ENCODE measurements at places on chromosomes 7 and 10.

DNA sequence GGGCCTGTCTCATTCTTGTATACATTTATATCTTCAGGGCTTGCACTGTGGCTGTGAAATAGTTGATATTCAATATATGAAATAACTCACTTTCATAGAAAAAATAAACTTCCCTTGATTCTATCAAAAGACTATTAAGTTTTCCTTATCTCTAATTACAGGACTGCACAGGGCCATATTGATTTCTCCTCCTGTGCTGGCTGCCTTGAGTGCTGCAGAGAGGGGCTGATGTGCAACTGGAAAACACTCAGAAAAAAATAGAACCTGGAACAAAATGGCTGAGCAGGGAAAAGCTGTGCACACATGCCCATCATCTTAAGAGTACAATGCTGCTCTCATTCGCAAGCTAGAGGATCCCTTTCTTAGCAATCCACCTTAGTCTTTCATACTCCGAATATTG, 5.9 kb upstream of the HDAC9 start:
- DNase-seq = no peak

DNA sequence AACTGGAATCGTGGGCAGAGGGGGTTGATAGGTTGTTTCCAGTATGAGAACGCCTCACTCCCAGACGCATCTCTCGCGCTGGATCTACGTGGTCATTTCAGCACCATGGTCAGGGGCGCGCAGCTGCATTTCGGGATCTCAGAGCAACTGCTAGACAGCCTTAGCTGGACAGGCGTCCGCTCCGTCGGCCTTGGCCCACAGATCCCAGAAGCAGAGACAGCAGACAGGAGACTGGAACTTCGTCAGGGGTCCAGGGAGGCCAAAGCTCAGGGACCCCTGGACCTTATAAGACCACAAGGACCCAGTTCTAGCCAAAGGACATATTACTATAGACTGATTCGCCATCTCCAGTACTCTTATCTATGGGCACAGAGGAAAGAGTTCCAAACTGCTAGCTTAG, 5.3 kb downstream of the NEUROG3 start:
- no peak for DNase-seq

- DNase-seq = no peak
Observed at GRCh38 chr7:19552576-19552975, 156.3 kb downstream of the POLR1F start.

DNA sequence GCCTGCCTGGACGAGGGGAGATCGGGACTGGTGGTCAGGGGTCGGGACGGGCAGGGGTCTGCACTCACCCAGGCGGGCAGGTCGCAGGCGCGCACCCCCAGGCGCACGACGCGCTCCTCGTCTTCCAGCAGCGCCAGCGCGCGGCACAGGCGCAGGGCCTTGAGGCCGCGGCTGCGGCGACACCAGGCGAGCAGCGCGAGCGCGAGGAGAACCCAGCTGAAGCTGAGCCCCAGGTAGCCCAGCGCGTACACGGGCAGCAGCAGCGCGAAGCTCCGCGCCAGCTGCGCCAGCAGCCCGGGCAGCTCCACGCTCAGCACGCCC, 328 bp downstream of the ESYT2 start:
- DNase-seq = no peak

DNA sequence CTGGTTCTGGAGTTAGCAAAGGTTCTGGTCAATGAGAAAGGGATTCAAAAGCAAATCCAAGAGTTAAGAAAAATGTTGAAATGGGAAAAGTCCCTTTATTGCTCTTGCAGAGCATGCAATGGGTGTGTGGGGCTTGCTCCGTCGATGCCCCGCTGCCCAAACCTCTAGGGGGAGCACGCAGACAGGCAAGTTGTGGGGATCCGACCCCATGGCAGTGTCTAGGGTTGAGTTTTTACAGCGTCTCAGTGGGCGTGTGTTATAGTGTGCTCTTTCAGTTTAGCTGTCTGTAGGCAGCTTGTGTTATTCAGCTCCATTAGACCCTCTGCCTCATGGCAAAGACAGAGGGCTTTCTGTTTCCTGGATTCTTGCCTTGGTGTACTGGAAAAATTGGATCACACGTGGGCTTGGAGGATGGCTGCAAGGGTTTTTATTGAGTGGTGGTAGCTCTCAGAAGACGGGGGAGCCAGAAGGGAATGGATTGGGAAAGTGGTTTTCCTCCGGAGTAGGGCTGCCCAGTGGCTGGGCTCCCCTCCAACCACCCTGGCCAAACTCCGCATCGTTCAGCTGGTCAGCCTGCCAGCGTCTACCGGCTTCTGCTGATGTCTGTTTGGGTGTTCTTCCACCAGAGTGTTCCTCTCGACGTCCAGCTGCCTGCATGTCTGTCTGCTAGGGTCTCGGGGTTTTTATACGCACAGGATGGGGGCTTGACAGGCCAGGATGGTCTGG, 102.3 kb upstream of the PLXDC2 start:
- no peak for DNase-seq

DNA sequence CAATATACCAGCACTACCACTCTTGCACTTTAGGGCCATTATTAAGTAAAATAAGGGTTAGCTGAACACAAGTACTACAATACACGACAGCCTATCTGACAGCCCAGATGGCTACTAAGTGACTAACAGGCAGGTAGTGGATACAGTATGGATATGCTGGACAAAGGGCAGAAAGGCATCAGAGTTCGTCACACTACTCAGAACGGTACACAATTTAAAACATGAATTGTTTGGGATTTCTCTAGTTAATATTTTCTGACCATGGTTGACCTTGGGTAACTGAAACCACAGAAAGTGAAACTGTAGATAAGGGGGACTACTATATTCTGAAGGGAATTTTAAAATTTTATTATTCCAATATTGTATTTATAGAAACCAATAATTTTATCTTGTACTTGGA, 101.3 kb upstream of the SKAP2 start:
- no peak for DNase-seq

GRCh38 chr7:43018446-43018845, 86.3 kb downstream of the MRPL32 start:
- no peak for DNase-seq

GRCh38 chr7:108808549-108809266, 239.0 kb downstream of the DNAJB9 start:
- DNase-seq = no peak

- no peak for DNase-seq
Observed at GRCh38 chr10:59741583-59741982, 11.7 kb downstream of the MRLN start.

GRCh38 chr7:121957626-121958025, 84.7 kb downstream of the PTPRZ1 start:
- no peak for DNase-seq

GRCh38 chr7:127678337-127678736, 26.3 kb downstream of the SND1 start:
- no peak for DNase-seq

GRCh38 chr10:89887406-89887805, 186.0 kb downstream of the KIF20B start:
- DNase-seq = no peak

DNA sequence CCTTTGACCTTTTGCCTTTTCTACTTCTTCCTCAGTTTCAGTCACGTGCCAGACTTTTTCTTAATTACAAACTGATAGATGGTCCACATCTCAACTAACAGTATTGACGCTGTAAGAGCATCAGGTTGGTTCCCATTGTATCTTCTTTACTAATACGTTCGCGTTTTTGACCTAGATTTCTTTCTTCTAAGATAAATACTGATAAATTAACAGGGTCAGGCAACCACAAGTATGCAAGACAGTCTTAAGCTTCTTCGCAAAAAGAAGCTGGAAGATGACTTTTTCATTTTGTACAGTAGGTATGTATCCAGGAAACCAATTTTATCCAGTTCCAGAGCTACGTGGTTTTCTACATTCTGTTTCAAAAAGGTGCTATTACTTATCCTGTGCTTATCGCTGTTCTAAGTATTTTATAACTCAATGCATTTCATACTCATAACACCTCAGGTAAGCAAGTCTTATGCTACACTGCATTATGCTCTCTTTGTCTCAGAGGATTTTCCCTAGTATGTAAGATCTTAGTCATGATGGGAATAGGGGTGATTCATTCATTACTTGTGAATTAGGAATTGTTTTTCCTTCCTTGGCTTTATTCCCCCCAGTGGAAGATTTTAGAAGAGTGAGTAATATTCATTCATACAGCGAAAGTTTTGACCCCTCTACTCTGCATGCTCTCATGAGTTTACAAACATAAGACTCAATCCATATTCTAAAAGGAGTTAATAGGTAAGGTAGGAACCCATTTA, 955 bp downstream of the DUS4L start:
- DNase-seq = no peak

- no peak for DNase-seq
Observed at GRCh38 chr7:11726001-11726793, 105.8 kb downstream of the THSD7A start.

DNA sequence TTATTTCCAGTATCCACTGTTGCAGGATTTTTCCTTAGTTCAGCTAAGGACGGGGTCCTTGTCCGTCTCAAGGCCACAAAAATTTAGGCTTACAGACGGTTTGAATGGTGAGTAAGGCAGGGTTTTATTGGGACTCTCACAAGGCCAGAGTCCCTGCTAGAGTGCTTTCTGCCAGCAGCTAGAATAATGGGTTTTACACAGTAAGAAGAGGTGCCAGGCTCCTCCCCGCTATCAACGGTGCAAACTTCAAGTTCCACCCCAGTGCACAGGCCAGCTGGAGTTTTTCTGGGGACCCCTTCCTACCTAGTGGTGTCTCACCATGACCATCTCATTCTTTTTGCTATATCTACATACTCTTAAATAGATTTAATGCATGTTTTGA, 198.5 kb upstream of the KCTD7 start:
- no peak for DNase-seq

GRCh38 chr7:55515569-55516279, 56.6 kb downstream of the VOPP1 start:
- no peak for DNase-seq

- no peak for DNase-seq
Observed at GRCh38 chr10:132993271-132994184, 51.2 kb upstream of the CFAP46 start.

DNA sequence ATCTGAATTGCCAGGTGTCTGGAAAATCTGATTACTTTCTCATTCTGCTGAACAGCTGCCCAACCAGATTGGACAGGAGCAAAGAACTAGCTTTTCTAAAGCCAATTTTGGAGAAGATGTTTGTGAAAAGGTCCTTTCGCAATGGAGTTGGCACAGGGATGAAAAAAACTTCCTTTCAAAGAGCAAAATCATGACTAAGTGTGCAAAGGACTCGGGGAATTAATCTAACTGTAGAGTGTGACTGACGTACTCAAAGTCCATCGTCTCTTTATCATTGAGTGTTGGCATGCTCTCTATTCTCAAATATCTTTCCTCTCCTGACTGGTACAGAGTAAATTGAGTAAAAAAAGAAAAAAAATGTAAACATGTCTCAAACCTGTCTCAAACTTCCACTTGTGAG, 3.3 kb downstream of the NPS start:
- no peak for DNase-seq

DNA sequence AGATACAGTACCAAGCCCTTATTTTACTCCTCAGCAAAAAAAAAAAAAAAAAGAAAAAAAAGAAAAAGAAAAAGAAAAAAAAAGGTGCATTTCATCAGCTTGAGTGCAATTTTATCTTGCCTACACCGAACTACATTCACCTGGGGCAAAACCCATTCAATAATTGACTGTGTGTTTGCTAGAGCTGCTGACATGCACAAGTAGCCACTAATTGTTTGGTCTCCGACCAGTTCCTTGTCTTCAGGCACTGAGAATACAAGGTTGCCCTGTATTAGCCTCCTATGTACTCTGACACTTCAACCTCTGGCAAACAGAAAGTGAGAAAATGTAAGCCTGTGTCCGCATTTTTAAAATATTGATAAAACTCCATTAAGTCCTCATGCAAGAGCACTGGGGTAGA, 1579.4 kb upstream of the LRRTM3 start:
- DNase-seq = no peak

GRCh38 chr7:40704172-40704571, 569.4 kb downstream of the SUGCT start:
- no peak for DNase-seq

DNA sequence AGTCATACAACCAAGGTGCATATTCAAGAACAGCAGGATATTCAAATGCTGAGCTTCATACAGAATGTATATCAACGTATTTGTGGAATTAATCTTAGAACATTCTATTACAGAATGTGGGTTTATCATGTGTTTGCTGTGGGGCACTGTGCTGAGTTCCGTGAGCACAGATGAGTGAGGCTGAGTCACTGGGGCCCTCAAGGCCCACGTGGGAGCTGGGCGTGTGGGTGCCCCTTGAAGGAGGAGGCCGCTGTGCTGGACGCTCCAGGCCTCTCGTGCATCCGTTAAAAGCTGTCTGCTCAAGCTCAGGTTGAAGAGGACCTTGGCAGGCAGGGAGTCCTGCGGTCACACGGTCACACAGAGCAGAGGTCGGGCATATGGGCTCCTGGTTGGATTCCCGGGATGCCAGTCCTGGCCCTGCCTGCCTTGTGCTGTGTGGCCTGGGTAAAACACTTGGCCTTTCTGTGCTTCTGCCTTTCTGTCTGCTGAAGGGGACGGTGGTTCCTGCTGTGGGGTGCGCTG, 70.1 kb downstream of the GLRX3 start:
- no peak for DNase-seq

- DNase-seq = no peak
Observed at GRCh38 chr10:44362866-44363711, 21.8 kb downstream of the CXCL12 start.

DNA sequence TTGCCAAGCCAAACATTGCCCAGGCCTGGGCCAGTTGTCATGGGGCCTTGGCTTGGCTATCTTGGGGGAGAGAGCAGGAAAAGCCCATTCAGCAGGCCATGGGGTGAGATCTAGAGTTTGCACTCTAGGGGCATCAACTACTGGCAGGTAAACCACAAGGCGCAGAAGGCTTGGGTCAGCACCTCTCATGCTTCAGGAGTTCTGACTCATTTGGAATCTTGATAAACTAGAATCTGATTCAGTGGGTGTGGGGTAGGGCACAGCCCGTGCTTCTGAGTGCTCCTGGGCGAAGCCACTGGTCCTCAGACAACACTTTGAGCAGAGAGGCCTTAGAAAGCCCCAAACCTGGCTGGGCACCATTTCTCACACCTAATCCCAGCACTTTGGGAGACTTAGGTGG, 81.1 kb downstream of the RGS10 start:
- DNase-seq = no peak

GRCh38 chr7:151694828-151695580, 175.3 kb upstream of the RHEB start:
- DNase-seq = no peak

DNA sequence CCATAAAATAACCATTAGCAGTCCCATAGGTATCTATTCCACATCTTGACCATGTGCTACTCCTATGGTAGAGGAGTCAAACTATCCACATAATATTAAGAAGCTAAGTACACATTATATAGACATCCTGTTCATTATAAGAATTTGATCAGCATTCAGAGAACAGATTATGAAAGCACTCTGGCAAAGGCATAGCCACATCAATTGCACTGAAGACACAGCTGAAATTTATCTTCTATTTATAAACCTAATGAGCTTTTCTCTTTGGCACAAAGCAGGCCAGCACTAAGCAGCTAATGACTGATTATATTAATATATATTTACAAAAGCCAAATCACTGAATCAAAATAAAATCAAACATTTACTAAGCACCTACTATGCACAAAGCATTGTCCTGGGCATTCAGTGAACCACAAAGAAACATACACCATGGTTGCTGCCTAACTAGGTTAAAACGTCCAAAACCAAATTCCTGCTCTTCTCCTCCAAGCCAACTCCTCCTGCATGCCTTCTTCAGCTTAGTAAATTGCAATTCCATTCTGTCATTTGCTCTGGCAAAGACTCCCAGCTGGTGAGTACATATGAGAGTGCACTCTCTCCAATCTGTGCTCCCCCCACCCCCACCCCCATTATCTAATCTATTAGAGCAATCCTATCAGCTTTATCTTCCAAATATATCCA, 122.6 kb upstream of the ASAH2 start:
- DNase-seq = no peak
